ENCODE measurements at places on chromosomes 16 and 17.

DNA sequence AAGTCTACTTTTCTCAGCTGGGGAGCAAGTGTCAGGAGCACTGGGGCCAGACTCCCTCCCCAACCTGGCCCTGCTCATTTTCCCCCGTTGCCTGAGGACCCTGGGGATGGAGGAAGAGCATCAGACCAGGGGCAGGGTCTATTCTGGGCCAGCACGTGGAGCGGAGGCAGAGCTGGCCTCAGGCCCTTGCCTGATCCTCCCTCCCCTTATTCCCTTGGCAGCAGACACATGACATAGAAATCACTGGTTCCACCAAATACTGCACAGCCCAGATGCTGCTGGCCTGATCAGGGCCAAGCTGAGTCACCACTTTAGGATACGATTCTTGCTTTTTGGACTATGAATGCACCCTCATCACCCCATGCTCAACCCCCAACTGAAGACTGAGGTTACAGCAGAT lies 15.8 kb upstream of the AGRP start:
- peak; percentile 19 for DNase-seq

DNA sequence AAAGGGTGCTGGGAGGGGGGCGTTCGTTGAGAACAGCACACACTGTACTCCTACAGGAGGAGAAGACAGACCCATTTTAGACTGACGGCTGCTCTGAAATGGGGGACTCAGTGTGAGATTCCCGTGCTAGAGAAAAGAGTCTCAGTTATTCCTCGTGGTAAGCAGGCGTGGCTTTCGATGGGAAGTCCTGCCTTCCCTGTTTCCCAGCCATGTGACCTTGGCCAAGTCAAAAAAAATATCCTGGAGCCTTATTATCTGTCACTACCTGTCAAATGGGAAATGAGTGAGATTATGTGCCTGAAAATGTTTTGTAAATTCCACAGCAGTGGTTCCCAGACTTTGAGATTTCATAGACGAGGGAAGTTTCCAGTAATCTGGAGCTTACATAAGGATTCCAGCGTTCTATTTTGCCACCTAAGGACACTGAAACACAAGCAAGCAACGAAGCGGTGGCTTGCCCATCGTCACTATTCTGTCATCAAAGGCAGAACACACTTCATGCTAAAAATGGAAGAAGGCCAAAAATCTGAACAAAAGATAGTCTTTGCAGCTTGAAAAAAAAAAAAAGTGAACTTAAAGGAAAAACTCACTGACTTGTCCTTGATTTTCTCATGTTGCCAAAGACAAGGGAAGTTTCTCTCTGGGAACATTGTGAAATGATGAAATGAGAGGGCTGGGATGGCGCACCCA lies 253.4 kb upstream of the RPL38 start:
- DNase-seq, result no peak

DNA sequence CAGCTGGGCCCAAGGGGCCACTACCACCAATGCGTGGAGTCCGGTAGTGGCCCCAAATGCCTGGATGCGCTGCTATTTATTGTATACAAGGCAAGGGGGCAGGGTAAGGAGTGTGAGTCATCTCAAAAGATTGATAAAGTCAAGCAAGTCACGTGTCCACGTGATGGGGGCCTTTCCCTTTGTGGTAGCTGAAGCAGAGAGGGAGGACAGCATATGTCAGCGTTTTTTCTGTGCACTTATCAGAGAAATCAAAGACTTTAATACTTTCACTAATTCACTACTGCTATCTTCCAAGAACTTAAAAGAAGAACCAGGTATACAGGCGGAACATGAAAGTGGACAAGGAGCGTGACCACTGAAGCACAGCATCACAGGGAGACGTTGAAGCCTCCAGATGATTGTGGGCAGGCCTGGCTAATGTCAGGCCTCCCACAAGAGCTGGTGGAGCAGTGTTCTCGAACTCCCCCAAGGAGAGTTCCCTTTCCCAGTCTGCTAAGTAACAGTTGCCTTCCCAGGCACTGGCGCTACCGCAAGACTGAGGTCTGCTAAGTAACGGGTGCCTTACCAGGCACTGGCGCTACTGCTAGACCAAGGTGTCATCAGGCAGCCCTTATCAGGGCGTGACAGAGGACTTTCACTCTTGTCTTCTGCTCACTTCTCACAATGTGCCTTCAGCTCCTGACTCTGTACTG lies 10.8 kb upstream of the ASB16 start:
- peak; percentile 25 for DNase-seq

- DNase-seq, result no peak
These were observed 188.0 kb downstream of the PMP22 start for GRCh38 chr17:15076991-15077663.

DNA sequence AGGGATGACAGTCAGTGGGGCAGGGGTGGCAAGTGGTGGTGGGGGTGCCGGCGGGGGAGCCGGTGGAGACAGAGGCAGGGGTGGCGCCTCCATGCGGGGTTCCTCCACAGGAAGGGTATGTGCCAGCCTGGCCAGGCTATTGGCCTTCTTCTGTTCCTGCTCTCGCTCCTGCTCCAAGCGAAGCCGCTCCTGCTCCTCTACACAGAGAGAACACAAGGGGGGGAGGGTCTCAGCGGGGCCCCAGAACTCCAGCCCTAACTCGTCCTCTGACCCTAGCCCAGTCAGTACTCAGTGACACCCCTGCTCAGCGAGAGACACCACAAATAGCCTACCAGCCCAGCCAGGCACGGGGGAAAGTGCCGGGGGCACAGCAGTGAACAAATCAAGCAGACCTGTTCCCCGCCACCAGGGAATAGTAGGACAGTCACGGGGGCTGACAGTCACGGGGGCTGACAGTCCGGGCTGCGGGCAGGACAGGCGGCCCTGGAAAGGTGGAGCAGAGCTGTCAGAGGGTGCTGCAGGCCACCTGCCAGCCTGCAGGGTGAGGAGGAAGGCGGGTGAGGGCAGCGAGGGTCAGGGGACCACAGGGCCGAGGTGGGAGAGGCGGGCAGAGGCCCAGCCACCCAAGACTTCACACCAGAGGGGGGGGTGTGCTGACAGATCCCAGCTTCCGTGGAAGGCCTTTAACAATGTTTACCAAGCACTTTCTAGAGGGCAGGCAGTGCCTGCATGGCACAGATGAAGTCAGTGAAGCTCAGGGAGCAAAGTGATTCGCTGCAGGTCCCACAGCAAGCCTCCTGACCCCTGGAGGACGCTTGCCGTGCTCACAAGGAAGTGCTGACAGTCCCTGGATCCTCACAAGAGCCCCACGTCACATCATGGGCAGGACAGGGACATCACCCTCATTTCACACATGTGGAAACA lies 5.3 kb downstream of the MNT start:
- DNase-seq, result peak; percentile 58

GRCh38 chr17:78358538-78359320 lies 1.1 kb downstream of the SOCS3 start:
- DNase-seq, result peak; percentile 53

DNA sequence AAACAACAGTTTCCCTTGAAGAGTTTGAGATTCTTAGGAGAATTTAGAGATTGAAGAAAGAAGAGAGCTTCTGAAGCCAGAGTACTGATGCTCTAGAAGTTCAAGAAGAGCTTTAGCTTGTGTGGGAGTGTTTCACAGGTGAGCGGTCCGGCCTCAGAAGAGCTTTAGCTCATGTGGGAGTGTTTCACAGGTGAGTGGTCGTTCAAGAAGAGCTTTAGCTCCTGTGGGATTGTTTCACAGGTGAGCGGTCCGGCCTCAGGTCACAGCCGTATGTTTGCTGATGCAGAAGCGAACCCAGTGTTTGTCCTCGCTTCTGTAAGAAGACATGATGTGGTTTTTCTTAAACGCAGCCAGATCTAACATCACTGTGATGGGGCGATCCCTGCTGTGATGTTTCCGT lies 76.4 kb downstream of the SEC14L1 start:
- no peak for DNase-seq

All from IMR-90 (cell line).